Right lung (tissue), 10 donors: ENCODE measurements at places on chromosomes 7 and 10. TPM values are rescaled to one million over a fixed set of nuclear protein-coding genes. Genes with fewer than 3 reads are reported as not detected.

GHRHR gene
- polyA plus RNA-seq, result not detected

GRCh38 chr10:63465293-63466143 lies at the start of gene JMJD1C:
JMJD1C (minus strand) TSS chr10:63465977; CDS start chr10:63465662, 315 bp downstream.
- peak; percentile 87 for DNase-seq

GRM8 gene
- polyA plus RNA-seq, result 0.55 TPM

DNA sequence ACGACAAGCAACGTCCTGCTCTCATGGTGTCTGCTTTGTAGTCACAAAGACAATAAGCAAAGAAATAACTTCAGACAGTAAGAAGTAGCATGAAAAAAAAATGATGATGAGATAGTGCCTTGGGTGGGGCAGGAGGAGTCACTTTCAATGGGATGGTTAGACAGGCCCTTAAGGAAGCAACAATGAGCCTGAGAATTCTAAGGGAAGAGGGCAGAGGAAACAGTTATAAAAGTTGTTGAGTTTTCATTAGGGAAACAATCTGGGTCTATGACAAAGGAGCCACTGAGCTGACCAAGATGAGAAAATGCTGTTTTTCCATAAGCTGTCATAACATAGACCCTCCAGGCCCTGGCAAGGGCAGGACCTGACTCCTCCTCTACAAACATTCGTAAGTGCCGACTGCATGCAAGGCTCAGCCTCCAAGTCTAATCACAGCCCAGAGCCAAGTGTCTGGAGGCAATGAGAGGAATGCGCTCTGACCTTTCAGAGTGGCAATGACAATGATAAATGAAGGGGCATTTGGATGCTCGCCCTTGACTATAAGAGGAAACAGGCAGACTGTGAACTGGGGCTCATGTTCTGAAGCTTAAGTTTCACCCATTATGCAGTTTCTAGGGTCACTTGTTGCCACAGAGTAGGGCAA lies 43.7 kb downstream of the PPP1R3C start:
- peak; percentile 84 for DNase-seq

GRCh38 chr10:88800152-88801125 lies 2.1 kb upstream of the LIPM start:
- no peak for DNase-seq

STAM gene
- polyA plus RNA-seq, result 30.5 TPM

DNA sequence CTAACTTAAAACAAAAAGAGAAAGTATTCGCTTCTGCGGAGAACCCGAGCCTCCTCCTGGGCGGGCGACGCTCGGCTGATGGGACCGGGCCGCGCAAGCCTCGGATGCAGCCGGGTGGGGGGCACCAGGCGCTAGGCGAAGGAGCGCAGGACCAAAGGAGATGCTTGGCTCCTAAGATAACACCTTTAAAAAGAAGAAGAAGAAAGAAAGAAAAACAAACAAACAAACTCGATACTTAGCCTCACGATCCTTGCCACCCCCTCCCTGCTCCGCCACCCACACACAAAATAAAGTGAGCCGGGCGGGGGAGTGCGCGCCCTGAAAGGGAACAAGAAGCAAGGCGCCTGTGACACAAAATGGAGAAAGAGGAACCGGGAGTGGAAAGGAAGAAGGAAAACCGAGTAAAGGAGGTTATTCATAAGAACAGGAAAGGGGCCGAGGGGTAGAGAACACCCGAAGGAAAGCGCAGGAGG lies 34.0 kb upstream of the EBLN1 start:
- peak; percentile 70 for DNase-seq

GPRIN2 gene
- polyA plus RNA-seq, result 13.0 TPM

DNA sequence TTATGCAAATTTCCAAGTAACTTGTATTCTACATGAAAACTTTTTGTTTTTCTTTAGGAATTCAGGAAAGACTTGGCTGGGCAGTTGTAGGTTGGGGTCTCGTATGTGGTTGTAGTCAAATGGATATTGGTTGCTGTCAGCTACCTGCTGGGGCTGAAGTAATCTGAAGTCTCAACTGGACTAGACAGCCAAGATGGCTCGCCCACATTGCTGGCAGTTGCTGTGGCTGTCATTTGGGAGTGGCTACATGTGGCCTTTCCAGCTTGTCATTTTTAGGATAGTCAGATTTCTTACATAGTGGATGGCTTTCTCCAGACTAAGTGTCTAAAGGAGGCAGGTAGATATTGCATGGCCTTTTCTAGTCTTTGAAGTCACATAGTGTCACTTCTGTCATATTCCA lies 32.6 kb downstream of the EXOC6 start:
- no peak for DNase-seq

- DNase-seq, result no peak
These were observed 54.1 kb downstream of the C10orf105 start for GRCh38 chr10:71665456-71665855.

GRCh38 chr10:87674943-87675342 lies 15.3 kb downstream of the PAPSS2 start:
- DNase-seq, result no peak

DNA sequence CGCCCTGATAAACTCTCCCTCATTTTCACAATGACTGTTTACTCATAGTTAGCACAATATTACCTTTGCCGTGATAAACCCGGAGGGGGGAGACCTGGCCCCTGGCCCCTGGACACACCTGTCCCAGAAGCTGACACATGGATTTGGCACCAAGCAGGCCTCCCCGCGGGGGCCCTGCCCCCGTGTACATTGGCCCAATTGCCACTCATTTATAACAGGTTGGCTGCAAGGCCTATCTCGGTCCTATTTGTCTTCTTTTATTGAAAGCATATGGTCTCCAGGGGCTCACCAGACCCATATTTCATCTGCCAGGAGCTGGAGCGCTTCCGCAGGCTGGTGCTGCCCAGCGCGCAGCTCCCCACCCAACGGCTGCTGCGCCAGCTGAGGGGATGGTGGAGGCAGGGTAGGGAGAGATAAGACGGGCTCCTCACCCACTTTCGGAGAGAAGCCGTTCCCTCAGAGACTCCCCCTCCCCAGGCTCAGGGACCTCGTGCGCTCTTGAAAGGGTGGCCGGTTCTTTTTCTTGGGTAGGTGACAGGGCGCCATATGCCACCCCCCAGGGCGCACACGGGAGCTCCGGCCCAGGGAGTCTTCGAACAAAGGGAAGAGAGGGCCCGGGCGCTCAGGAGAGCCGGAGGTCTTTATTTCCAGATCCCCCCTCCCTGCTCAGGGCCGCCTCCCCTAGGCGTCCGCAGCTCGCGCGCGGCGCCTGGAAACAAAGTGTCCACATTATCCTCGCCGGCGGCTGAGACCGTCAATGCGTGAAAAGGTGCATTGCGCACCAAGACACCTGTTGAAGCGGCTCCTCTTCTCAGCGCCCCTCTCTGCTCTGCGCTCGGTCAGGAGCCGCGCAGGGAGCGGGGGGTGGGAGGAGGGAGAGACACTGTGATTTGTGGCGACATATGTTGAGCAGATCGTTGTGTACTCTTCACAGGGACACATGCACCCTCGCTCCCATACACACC lies 4.3 kb upstream of the NEUROG3 start:
- DNase-seq, result no peak

GRCh38 chr7:16063716-16064675 lies 357.3 kb downstream of the CRPPA start:
- DNase-seq, result no peak

LIPM gene
- polyA plus RNA-seq, result not detected

- DNase-seq, result no peak
These were observed 6.4 kb upstream of the PDCD4 start for GRCh38 chr10:110865186-110865808.

- no peak for DNase-seq
These were observed 6.7 kb upstream of the GSDME start for GRCh38 chr7:24764011-24764410.

GRCh38 chr10:127337801-127338200 lies 141.4 kb upstream of the INSYN2A start:
- DNase-seq, result no peak

- no peak for DNase-seq
These were observed 95.4 kb upstream of the AFAP1L2 start for GRCh38 chr10:114499630-114500190.

DNA sequence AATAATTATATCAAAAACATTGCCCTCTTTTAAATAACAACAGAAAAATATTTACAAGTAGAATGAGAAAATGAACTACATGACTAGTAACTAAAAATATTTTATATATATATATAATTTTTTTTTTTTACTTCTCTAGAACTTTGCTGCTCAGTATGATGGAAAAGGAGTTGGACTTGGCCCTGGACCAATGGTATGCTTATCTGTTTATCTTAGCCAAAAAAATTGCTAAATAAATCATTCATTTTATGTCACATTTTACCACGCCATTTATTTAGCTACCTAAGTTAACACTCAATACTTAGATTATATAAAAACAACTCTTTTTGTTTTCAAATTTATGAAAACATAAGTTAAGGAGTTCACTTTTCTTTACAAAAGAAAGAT lies 6.7 kb downstream of the COL1A2 start:
- no peak for DNase-seq

GRM3 gene
- polyA plus RNA-seq, result 0.23 TPM

- DNase-seq, result peak; percentile 13
These were observed 40.4 kb upstream of the DLX5 start for GRCh38 chr7:97064972-97065587.
